Osteoblast (primary cell): ENCODE measurements at places on chromosomes 2 and 18. TPM values are rescaled to one million over a fixed set of nuclear protein-coding genes. Genes with fewer than 3 reads are reported as not detected.

Gene SOWAHC
- total RNA-seq, result 14.7 and 17.7 TPM in 2 replicates

Gene ASPRV1
- total RNA-seq, result 0.29 and 0.72 TPM in 2 replicates

Gene TRIB2
- 79.6 and 86.3 TPM in 2 replicates for total RNA-seq

Gene AGXT
- not detected in 2 replicates for total RNA-seq

Gene IL1R2
- 0.36 and 0.88 TPM in 2 replicates for total RNA-seq

Gene CNDP1
- not detected in 2 replicates for total RNA-seq

Gene G6PC2
- not detected in 2 replicates for total RNA-seq

Gene BOLL
- not detected in 2 replicates for total RNA-seq

Gene NETO1
- under 0.01 TPM in 1 of 2 replicates, not detected in the other for total RNA-seq

Gene PAX3
- total RNA-seq, result under 0.01 TPM in 1 of 2 replicates, not detected in the other

Gene C2orf15
- 0.59 TPM in 1 of 2 replicates, not detected in the other for total RNA-seq

Gene SGO2
- 3.2 and 4.0 TPM in 2 replicates for total RNA-seq

Gene REV1
- 37.3 and 41.0 TPM in 2 replicates for total RNA-seq

Gene ALPI
- not detected in 2 replicates for total RNA-seq

Gene ODC1
- total RNA-seq, result 106 and 109 TPM in 2 replicates

Gene INPP5D
- under 0.01 TPM in 2 replicates for total RNA-seq

Gene HADHA
- 113 and 117 TPM in 2 replicates for total RNA-seq

Gene TUBA3E
- total RNA-seq, result not detected in 2 replicates

Gene OR6B2
- not detected in 2 replicates for total RNA-seq

Gene ADRA2B
- total RNA-seq, result under 0.01 TPM in 1 of 2 replicates, not detected in the other

Gene ITGAV
- 311 and 354 TPM in 2 replicates for total RNA-seq

Gene DYSF
- total RNA-seq, result 2.7 and 4.3 TPM in 2 replicates
